Activated T-cell treated with anti-CD3 and anti-CD28 coated beads, Interleukin-2, amount 50 U/mL, for 72 hours (primary cell): ENCODE measurements at places on chromosomes 5 and 9. TPM values are rescaled to one million over a fixed set of nuclear protein-coding genes. Genes with fewer than 3 reads are reported as not detected.

Gene LCN15
- total RNA-seq, result not detected

Gene PCDHA2
- not detected for total RNA-seq

Gene SLIT3
- total RNA-seq, result 3.1 TPM

Gene SPATA31A6
- not detected for total RNA-seq

- no peaks in the 10 kb centered on the region for H3K36me3 ChIP-seq
- no peak for DNase-seq
- H3K4me1 ChIP-seq, result peaks cover 7% of the 10 kb centered on the region
- H3K27ac ChIP-seq, result no peak overlapping the region
- no peak overlapping the region for H3K4me3 ChIP-seq
Measured at GRCh38 chr5:136076067-136076466, 47.3 kb downstream of the TGFBI start.

- H3K4me3 ChIP-seq, result no peak overlapping the region
- no peaks in the 10 kb centered on the region for H3K4me1 ChIP-seq
- no peak for DNase-seq
- H3K36me3 ChIP-seq, result no peaks in the 10 kb centered on the region
- no peak overlapping the region for H3K27ac ChIP-seq
Measured at GRCh38 chr5:3619579-3619978, 23.9 kb downstream of the IRX1 start.

DNA sequence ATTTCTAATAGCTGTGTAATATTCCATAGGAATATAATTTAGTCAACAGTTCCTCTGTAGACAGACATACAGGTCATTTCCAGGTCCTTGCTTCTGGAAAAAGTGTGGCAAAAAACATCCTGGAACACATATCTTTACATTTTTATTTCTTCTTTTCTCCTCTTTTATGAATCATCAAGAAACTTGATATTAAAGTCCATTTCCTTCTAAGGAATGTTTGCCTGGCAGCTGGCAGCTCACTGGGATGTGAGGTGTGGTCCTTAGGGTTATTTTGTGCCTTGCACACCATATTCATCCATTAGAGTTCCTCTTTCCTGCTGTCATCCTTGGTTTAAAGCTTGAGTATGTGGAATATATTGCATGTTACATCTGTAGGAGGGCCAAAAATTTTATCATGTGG is 122.0 kb downstream of the GALNT10 start:
- DNase-seq, result no peak
- H3K27me3 ChIP-seq, result no peaks in the 10 kb centered on the region
- no peak overlapping the region for H3K4me3 ChIP-seq
- no peak overlapping the region for H3K27ac ChIP-seq
- H3K4me1 ChIP-seq, result peaks cover 51% of the 10 kb centered on the region

- peaks cover 19% of the 10 kb centered on the region for H3K4me1 ChIP-seq
- no peak overlapping the region for H3K4me3 ChIP-seq
- no peak for DNase-seq
- H3K27ac ChIP-seq, result no peak overlapping the region
Measured at GRCh38 chr9:126829035-126829434, 24.2 kb downstream of the ZBTB43 start.

DNA sequence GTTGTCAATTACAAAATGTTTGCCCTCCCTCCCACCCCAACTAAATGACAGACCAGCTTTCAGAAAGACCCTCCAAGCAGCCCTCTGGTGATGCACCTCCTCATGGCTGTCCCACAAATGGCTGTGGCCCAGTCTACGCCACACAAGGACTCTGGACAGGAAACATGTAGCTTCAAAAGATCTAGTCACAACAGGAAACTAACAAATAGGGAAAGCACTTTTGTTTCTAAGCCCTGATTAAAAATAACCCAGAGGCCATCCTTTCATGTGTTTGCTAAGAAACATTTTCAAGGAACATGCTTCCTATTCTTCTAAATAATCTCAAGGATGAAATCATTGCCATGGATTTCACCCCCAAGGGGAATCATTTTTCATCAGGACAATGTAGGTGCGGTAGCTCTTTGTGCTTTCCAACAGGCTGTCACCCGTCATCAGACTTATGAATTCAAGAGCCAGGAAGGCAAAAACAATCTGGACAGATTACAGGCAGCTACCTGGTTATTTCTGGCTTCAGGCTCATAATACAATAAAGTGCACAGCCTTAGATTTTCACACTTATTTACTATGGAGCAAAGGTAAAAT is 20.1 kb downstream of the PCSK1 start:
- no peak for DNase-seq
- H3K4me1 ChIP-seq, result no peaks in the 10 kb centered on the region
- no peak overlapping the region for H3K27ac ChIP-seq
- H3K36me3 ChIP-seq, result no peaks in the 10 kb centered on the region

GRCh38 chr9:128634651-128635262 is 21.9 kb downstream of the DYNC2I2 start:
- no peaks in the 10 kb centered on the region for H3K4me1 ChIP-seq
- H3K4me3 ChIP-seq, result no peak overlapping the region
- peaks cover 8% of the 10 kb centered on the region for H3K36me3 ChIP-seq
- no peak overlapping the region for H3K27ac ChIP-seq
